ENCODE measurements at places on chromosomes 12 and 14.
A peak's percentile ranks its signal among the peaks of the same experiment; 100 is the strongest.

DNA sequence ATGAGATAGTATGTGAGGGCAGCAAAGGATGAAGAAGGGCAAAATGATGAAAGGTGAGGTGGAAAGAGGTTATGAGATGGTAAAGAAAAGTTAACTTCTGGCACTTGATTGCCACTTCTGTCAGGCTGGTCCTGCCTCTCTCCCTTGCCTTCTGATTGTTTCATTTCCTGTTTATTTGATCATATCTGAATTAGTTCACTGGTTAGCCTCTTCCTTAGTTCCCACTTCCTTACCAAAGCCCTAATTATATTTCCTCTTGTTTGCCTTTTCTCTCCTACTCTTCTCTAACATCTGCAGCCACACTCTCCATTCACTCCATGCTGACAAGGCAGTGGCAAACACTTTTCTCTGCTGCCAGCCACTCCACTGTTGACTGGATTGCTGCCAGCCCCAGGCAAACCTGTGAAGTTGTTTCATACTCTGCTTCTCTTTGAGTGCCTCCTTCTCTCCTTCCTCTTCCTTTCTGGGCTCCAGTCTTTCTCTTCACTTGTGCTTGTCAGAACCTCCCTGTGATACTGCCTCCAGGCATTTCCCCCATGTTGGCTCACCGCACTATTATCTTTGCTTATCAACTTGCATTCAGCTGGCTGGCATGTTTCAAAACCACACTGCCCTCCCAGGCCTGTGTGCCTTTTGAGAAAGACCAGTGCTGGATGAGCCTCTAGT, 8.1 kb downstream of the PNP start:
- peak; percentile 45 for DNase-seq

DNA sequence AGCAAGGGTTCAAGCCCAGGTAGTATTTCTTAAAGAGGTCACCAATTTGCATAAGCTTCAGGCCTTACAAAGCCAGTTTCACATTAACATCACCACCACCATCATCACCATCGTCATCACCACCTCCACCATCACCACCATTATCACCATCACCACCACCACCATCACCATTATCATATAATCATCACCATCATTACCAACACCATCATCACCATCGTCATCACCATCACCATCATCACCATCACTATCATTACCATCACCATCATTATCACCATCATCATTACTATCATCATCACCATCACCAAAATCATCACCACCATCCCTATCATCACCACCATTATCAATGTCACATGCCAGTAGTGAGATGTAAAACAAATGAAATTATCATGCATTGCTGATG, 50.4 kb upstream of the RIMBP2 start:
- DNase-seq: no peak

DNA sequence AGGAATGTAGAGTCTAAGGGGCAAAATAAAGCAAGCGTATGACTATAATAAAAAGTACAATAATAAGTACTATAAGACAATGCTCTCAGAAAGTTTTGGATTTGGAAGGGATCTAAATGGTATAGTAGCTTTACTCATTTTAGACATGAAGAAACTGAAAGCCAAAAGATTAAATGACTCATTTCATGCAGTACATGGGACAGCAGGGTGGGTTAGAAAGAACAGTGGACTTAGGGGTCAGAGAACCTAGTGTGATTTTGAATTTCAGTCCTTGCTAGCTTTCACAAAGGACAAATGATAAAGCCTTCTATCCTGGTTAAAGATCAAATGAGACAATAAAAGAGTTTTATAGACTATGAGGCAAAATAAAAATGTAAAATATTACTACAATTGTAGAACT, 6.8 kb upstream of the LEMD3 start:
- DNase-seq: no peak

GRCh38 chr14:56963381-56963780, 153.1 kb upstream of the OTX2 start:
- DNase-seq: no peak

- DNase-seq: no peak
These were observed 5.1 kb upstream of the SIX1 start for GRCh38 chr14:60654334-60654821.
